ENCODE measurements at places on chromosomes 3 and 15.

DNA sequence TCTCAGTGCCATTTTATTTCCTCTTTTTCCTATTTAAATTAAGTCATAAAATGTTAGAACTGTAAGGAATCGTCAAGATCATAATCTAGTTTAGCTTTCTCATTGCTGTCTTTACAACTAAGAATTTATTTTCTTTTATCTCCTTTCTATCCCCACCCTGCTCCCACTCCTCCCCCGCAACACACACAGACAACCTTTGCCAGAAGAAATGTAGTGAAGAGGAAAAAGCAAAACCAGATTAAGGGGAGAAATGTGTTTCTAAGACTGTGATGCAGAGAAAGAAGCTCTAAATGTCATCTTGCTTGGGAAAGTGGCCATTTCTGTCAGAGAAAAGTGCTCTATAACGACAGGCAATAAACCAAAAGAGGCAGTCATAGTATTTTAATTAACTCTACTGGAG, 78.3 kb upstream of the MLF1 start:
- no peak for DNase-seq

DNA sequence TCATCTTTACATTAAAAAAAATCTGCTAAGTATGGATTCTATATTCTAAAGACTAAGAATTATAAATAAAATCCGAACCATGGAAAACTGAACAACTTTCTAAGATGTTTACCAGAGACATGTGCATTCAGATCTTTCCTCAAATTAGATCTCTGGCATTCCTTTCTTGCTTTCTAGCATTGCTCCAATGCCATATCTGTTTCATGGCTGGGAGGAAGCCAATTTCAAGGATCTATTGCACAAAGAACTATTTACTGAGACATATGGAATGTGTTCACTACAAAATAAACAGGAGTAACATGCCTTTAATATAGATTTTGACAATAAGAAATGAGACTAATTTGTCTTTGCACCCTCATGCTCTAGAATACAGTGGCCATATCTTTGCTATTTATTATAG, 45.1 kb upstream of the NANOGP8 start:
- DNase-seq, result no peak

- peak; percentile 27 for DNase-seq
These were observed 74.8 kb upstream of the RPL32 start for GRCh38 chr3:12916159-12916558.

DNA sequence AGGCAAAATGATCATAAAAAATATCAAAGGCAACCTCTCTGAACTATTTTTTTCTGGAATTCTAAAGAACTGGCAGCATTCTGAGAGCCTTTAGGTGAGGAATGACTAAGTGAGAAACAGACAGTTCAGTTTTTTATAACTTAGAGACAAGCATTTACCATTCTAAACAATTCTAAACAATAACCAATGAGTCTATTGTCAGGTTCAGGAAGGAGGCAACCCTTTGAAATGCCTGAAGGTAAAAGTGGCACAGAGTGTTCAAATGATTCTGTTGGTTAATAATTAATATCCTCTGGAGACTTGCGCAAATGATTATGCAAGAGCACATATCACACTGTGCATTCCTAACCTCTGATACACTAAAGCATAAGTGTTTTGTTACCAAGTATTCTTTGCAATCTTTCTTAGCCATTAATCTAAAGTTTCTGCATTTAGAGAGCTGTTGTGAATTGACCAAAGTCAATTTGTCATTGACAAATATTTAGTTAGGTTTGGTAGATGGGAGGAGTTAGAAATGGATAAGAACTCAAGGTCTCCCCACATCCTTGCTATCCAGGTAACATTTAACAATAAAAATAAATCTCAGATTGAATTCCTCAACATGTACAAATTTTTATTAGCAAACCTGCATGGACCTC, 9.2 kb upstream of the TGFBR2 start:
- DNase-seq, result no peak

DNA sequence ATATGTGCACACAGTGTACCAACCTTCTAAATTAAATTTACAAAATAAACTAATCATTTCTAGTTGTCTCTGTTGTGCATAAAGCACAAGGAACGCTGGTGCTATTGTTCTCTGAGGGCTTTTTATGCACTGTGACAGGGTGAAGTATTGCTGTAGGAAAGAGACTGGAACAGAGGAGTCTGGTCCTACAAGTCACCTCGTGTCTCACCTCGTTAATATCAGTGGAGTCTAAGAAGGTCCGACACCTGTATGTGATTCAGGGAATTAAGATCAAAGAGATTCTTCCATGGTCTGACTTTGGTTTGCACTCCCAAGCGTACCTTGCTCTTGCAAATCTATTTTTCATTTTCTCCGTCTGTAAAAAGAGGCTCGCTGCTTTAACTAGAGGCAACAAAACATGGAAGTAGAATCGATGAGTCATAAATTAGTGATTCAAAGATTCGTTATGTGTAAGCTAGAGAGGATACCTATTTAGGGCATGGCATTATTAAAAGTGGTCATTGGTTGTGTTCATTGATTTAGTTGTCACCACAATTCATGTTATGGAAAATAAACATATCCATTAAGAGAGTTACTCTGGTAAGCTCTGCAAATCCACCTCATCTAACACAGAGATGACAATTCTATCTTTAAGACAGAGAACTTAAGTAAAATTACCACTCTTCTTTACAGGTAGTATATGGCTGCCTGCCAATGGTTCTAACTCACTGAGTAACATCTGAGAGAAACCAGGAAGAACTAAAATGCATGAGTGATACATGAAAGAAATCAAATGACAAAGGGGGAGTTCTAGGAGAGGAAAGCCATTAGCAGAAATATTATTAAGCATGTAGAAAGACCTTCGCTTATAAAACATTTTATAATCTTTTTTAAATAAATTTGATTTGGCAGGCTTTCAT, 219.4 kb upstream of the GBE1 start:
- no peak for DNase-seq

DNA sequence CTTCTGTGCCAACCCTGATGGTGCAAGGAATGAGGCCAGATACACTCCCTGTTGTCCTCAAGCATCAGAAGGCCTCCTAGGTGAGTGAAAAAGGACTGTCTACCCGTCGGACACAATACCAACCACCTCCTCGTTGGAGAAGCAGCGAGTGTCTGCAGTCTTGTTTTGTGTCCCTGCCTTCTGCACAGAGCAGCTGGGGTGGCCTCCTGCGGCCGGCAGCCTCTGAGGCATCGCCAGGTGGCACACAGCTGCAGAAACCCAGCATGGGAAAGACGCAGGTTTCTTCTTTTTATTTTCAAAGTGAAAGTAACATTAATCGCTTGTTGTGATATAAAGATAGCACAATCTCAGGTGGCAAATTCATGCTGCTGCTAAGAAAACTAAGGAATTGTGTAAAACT, 509.9 kb downstream of the OCA2 start:
- no peak for DNase-seq

DNA sequence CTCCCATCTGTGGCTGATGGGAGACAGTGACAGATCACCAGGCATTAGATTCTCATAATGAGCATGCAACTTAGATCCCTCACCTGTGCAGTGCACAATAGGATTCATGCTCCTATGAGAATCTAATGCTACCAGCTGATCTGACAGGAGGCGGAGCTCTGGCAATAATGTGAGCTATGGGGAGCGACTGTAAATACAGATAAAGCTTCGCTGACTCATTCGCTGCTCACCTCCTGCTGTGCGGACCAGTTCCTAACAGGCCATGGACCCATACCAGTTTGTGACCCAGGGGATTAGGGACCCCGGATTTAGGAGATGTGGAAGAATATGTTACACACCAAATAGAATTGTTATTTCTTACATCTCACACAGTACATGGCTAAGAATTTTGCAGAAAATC, 6.7 kb downstream of the ARGFX start:
- DNase-seq, result no peak

DNA sequence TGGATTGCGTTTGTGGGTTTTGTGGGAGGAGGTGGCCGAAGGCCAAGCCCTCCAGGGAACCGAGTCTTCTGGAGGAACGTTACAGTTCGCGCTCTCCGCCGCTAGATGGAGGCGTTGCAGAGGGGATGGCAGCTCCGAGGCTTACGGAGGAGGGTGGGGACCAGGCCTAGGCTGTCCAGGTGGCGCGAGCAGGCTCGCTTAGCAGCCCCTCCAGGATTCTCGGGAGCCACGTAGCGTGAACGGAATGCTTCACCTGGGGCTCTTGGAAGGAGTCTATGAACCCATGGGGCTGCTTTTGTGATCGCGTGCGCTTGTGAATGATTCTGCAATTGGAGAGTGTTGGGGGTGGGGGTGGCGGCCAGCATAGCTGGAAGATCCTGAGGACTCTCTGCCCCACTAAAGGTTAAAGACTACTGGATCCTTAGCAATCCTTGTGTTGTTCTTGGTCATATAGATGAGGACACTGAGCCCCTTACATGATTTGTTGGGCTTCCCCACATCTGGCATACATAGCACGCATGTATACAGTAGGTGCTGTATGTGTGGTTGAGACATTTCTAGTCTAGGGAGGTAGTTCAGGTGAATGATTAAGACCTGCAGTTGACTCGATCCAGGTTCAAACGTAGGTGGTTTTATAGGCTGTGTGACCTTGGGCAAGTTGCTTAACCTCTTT, 25.7 kb downstream of the FAM3D start:
- DNase-seq, result peak; percentile 37

DNA sequence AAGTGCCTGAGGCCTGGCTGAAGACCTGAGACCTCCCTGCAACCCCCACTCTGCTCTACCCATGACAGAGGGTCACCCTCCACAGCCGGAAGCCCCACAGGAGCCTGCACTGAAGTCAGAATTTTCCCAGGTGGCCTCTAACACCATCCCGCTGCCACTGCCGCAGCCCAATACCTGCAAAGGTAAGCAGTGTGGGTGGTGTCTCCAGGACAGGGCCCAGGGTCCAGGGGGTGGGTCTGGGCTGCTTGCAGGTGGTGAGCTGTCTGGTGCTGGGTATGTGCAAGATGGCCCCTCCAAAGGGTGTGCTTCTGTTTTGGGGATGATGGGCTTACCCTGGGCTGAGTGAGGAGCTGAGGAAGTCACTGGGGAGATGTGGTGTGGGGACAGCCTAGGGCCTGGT, 69.9 kb downstream of the FBLN2 start:
- no peak for DNase-seq

GRCh38 chr3:87203809-87204208, 23.3 kb upstream of the CHMP2B start:
- DNase-seq, result no peak

DNA sequence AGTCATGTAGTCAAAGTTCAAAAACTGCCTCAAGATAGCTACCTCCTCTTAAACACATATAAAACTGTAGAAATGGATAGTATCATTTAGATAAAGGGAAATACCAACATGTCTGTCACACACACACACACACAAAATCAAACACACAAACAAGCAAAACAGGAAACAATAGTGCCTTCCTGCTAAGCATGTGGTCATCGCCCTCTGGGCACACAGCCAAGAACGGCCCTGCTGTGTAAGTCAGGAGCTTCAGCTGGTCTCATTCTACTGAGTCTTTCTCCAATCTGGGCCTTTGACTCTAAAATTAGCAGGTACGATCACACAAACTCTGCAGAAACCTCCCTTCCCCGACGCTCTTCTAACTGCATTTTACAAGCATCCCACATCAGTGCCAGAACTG, 272.2 kb upstream of the CHRNA7 start:
- DNase-seq, result no peak

DNA sequence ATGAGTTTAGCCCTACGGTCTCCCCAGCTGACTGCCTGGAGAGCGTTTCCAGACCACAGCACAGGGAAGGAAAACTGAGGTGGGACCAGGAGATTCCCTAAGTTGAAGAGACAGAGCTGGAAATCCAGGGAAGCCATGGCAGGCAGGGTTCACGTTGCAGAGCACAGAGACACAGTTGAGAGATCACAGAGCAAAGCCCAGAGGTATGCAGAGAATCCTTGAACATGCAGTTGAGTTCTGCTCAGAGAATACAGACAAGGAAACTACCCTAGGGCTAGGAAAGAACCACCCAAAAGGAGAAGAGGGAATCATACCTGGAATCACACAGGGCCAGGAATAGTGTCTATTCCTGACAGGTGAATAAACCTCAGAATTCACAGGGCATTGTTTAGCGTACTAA, 14.3 kb downstream of the SLC28A1 start:
- DNase-seq, result no peak

GRCh38 chr15:34514251-34514670, 69.2 kb downstream of the GOLGA8B start:
- peak; percentile 28 for DNase-seq

- DNase-seq, result no peak
These were observed 16.4 kb downstream of the FAM107A start for GRCh38 chr3:58560771-58561311.

DNA sequence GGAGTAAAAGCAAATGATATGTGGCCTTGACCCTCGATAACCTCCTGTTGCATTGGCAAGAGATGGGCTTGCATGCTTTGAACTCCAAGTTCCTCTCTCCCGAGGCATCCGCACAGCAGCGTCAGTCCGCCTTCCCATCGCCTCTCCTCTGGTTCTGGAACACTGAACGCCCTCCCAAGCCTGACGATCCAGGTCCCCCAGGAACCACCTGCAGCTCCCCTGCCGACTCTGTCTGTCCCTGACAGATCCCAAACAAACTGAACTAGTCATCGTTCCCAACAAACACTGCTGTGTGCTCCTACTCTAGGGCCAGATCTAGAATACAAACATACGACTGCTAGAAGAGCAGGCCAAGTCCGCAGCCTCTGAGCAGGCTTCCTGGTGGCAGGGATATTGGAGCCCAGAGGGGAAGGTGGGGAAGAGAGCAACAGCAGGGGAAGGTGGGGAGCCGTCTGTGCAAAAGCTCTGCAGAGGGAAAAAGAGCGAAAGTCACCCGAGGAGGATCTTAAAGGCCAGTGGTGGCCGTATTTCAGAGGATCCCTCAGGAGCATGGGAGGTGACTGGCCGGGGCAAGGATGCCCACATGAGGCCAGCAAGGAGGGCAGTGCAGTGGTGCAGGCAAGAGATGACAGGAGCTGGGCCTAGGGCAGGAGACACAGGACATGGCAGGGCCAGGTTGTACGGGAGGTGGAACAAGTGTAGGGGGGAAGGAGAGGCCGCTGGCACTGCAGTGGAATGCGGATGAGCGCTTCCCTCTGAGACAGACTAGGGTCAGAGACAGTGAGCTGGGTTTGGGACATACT, 50.8 kb downstream of the PCSK6 start:
- DNase-seq, result no peak

GRCh38 chr3:14177580-14178246, 688 bp downstream of the XPC start:
- DNase-seq, result no peak

DNA sequence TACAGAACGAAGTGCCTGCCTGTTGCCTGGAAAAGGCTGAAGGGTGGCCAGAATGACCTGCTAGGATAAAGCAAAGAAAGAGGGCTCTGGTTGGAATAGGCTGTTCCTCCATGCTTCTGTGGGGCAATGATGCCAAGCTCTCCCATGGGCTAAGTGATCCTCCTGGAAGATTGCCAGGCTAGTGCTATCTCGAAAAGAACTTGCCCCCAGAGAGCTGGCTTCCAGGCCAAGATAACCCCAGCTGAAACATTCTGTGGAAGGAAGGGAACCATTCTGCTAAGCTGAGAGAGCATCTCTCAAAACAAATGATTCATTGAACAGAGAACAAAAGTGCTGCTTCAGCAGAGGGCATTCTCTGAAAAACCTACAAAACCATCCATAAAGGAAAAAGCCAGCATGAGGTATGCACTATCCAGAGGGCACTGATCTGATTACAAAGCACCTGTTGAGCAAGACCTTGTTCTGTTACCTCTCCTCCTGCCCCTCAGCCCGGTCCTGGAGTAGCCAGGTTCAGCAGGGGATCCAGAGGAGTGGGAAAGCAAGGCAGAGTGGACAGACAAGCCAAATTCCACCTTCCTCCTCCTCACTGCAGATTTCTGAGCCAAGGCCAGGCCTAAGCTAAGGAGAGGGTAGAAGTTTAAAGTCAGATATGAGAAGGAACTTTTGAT, 31.9 kb upstream of the SPRED1 start:
- no peak for DNase-seq

Data from activated CD8-positive, alpha-beta memory T cell treated with anti-CD3 and anti-CD28 coated beads, Interleukin-2, amount 50 U/mL, for 4 hours (primary cell).